Activated CD8-positive, alpha-beta memory T cell treated with anti-CD3 and anti-CD28 coated beads, Interleukin-2, amount 10 ng/mL, durations not matched to agents 7 days and 5 days (primary cell): ENCODE measurements at places on chromosomes 1 and 21. TPM values are rescaled to one million over a fixed set of nuclear protein-coding genes. Genes with fewer than 3 reads are reported as not detected.
A peak's percentile ranks its signal among the peaks of the same experiment; 100 is the strongest.

CELA2A gene
- not detected for total RNA-seq

- no peak overlapping the region for H3K27ac ChIP-seq
- no peaks in the 10 kb centered on the region for H3K4me1 ChIP-seq
- no peaks in the 10 kb centered on the region for H3K36me3 ChIP-seq
- H3K4me3 ChIP-seq, result no peak overlapping the region
- H3K27me3 ChIP-seq, result peaks cover 18% of the 10 kb centered on the region
Observed at GRCh38 chr1:156394082-156394481, 25.1 kb downstream of the RHBG start.

OR6F1 gene
- not detected for total RNA-seq

- H3K27ac ChIP-seq, result peak overlapping the region; percentile 63
- no peak overlapping the region for H3K4me3 ChIP-seq
- peaks cover 15% of the 10 kb centered on the region for H3K4me1 ChIP-seq
- peaks cover 75% of the 10 kb centered on the region for H3K36me3 ChIP-seq
Observed at GRCh38 chr1:44757420-44757819, 17.8 kb downstream of the KIF2C start.

DNA sequence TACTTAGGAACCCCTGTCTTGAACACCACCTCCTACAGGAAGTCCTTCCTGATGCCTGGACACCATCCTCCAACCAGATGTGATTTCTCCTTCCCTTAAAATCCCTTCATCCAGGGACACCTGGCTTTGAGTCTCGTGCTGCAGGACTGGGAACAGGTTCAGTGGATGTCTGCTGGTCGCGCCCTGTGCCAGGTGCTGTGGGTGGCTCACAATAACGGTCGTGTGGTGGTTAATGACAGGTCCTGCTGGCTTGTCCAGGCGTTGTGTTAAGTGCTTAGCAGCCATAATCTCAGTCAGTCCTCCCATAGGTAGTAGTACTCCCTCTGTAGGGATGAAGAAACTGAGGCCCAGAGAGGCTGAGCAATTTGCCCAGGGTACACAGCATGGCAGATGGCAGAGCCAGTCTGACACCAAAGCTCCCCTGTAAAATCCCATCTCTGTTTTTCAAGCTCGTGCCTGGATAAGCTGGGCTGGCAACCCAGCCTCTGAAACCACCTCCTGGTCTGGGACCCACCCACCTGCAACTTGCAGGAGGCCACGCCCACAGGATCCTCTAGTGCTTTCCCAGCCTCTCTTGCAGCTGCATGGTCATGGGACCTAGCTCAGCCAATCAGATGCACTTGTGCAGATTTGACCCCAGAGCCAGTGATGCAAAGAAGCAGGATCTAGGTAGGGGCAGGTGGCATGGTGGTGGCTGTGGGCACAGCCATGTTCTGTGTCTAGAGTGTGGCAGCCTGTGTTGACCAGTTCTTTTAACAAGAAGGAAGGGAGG, 106.0 kb upstream of the IFFO2 start:
- no peak overlapping the region for H3K27ac ChIP-seq
- H3K4me3 ChIP-seq, result no peak overlapping the region
- peaks cover 2% of the 10 kb centered on the region for H3K27me3 ChIP-seq
- no peak for DNase-seq
- peaks cover 2% of the 10 kb centered on the region for H3K4me1 ChIP-seq

DTL gene
- total RNA-seq, result 86.2 TPM

DNA sequence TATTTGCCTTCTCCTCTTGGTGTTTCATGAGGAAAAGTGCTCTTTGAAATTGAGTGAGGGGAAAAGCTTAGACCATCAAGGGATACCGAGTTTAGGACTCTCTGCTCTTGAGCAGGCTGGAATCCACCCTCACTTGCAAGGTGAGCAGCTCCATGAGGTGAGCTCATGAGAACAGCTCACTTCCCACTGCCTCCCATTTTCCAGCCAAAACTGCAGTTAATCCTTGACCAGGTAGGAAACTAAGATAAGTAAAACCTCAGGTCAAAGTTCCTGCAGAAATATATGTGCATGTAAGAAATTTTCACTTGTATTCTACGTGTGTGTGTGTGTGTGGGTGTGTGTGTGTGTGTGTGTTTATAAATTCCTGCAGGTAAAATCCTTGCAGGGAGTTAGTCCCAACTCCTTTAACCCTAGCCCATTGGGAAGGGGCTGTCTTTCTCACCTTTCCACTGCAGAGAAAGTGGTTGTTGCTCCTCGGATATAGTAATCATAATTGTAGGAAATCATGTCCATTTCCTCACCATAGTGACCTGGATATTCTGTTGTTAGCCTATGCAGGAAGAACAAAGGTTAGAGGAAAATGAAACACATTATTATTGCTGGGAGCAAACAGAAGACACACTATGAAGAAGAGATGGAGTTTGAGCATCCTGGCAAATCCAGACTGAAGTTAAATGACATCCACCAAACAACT, 28.3 kb downstream of the DPT start:
- H3K4me1 ChIP-seq, result no peaks in the 10 kb centered on the region
- H3K27ac ChIP-seq, result no peak overlapping the region
- H3K36me3 ChIP-seq, result no peaks in the 10 kb centered on the region
- peaks cover 12% of the 10 kb centered on the region for H3K27me3 ChIP-seq
- no peak overlapping the region for H3K4me3 ChIP-seq
- no peak for DNase-seq

DNA sequence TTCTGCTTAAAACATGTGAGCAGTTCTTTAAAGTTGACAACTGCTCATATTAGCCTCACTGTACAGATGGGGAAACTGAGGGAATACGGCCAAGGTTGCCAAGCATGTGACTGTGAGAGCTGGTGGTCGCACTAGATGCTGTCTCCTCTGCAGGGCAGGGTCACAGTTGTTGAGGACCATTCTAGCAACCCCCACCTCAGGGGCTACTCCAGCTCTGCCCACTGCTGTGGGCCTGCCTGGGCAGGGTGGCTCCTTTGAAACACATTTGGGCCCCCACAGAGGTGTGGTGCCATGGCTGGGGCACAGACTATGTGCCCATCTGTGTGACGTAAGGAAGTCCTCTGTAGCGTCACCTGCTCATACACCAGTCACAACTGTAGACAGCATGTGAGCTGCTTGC, 779 bp downstream of the THEM5 start:
- H3K27ac ChIP-seq, result no peak overlapping the region
- H3K27me3 ChIP-seq, result no peaks in the 10 kb centered on the region
- no peak overlapping the region for H3K4me3 ChIP-seq
- H3K4me1 ChIP-seq, result peaks cover 22% of the 10 kb centered on the region

DNA sequence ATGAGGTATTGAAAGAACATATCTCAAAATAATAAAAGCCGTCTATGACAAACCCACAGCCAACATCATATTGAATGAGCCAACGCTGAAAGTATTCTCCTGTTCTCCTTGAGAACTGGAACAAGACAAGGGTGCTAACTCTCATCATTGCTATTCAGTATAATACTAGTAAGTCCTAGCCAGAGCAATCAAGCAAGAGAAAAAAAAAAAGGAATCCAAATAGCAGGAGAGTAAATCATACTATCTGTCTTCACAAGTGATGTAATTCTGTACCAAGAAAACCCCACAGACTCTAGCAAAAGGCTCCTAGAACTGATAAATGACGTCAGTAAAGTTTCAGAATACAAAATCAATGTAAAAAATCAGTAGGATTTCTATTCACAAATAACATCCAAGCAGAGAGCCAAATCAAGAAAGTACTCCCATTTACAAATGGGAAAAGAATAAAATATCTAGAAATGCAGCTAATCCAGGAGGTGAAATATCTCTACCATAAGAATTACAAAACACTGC, 1632.8 kb downstream of the NCAM2 start:
- H3K4me1 ChIP-seq, result no peaks in the 10 kb centered on the region
- H3K36me3 ChIP-seq, result no peaks in the 10 kb centered on the region
- no peaks in the 10 kb centered on the region for H3K27me3 ChIP-seq
- H3K27ac ChIP-seq, result no peak overlapping the region
- no peak for DNase-seq

DNA sequence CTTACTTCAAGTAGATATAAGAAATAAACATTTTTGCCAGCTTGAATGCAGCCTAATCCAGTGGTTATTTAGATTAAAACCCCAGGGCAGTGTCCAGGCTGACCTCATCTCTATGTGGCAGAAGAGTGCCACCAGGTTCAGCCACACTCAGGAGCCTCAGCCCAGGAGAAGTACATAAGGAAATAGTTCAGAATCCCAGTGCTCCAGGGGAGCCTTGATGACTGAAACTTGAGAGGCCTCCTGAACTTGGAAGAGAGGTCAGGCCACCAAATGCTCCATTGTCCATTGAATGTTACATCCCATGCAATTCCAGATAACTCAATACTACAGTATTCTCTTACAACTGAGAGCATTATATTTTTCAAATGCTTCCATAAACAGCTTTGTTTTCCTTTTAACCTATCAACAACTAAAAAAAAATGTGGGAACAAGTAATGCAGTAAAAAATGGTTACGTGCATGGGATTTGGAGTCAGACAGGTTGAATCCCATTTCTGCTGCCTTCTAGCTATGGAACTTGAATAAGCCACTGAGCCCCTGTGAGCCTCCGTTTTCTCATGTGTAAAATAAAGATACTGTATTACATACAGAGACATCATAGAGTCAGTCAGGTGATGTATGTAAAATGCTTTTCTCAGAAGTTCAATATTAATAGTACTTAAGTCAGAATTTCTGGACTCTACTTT, 248.0 kb downstream of the PLPP3 start:
- H3K4me1 ChIP-seq, result peaks cover 5% of the 10 kb centered on the region
- no peaks in the 10 kb centered on the region for H3K36me3 ChIP-seq
- no peaks in the 10 kb centered on the region for H3K27me3 ChIP-seq
- no peak overlapping the region for H3K27ac ChIP-seq

DNA sequence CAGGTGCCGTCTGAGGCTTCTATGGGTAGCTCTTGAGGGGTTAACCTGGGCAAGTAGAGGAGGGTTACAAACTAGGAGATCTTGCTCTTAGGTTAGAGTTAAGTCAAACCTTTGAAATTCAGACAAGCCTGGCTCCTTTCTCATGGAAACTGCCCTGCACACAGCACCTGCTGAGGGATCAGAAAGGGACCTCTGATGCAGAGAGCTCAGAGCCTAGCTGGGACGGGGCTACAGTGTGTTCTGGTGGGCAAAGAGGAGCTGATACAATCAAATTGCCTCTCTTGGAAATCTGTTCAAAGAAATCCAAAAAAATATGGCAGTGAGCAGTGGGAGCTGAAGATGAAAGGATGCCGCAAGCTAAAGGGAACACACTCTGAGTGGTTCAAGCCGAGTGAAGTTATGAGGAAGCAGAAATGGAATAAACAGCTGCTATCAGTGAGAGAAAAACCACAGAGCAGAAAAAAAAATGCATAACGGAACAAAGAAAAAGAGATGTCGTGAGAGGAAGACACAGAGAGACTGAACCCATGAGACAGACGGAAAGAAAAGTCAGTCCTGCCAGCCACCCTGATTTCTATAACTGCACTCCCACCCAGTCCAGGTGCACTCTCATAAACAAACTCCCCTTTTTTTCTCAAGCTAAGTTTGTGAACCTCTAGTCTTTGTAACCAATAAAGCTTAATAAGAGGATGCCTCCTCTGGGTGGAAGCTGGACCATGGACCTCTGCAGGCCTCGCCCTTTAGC, 26.6 kb downstream of the PAFAH2 start:
- no peaks in the 10 kb centered on the region for H3K27me3 ChIP-seq
- H3K4me1 ChIP-seq, result peaks cover 13% of the 10 kb centered on the region
- DNase-seq, result no peak
- no peak overlapping the region for H3K4me3 ChIP-seq
- H3K36me3 ChIP-seq, result peaks cover 28% of the 10 kb centered on the region

DNA sequence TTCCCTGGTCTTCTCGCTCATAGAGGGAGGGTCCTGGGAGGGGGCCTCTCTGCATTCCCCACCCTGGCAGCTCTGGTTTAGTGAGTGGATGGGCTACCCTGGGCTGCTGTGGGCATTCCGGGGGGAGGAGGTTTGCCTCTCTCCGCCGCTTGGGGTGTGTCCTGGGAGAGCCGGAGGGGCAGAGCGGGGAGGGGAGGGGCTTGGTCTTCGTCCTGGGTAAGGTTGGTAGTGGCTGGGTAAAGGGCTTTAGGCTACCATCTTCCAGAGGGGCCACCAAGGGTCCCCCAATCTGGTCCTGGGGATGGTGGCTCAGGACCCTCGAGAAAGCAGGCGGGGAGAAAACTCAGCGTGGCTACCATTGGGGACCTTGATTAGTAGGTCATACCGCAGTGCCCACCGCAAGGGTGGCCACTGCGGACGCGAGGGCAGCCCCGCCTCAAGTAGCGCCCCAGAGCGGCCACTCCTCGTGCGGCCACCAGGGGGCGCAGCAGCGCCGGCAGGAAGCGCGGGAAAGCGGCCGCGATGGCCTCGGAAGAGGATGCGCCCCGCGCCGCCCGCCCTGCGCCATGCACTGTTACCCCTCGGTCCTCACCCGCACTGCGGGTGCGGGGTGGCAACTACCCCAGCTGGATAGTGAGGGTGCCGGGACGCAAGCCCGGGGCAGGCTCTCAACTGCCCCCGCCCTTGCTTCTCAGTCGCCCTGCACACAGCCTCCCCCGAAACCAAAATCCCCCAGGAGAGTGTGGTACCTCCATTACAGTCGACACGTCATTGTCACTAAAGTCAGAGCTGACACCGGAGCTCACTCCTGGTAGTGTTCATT, 44.1 kb upstream of the SLC25A33 start:
- H3K27me3 ChIP-seq, result peaks cover 33% of the 10 kb centered on the region
- peaks cover 10% of the 10 kb centered on the region for H3K4me1 ChIP-seq
- DNase-seq, result peak; percentile 73
- peak overlapping the region; percentile 49 for H3K27ac ChIP-seq

DNA sequence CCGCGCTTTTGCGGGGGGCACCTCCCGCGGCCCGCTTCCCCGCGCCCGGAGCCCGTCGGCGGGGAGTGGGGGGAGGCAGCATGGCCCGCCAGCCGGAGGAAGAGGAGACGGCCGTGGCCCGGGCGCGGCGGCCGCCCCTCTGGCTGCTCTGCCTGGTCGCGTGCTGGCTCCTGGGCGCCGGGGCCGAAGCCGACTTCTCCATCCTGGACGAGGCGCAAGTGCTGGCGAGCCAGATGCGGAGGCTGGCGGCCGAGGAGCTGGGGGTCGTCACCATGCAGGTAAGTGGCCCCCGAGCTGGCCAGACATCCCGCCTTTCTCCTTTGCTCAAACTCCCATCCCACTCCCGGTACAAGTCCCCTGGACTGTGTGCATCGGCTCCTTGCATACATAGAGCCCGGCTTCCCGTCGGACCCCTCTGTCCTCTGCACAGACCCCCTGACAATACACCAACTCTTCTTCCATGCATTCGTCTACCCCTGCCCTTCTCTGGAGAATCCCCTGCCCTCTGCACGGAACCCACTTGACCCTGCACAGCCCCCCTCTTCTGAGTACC, 812 bp downstream of the CACHD1 start:
- peaks cover 58% of the 10 kb centered on the region for H3K27me3 ChIP-seq
- H3K4me3 ChIP-seq, result peak overlapping the region; percentile 60
- H3K36me3 ChIP-seq, result no peaks in the 10 kb centered on the region
- H3K27ac ChIP-seq, result no peak overlapping the region

CD164L2 gene
- not detected for total RNA-seq

DNA sequence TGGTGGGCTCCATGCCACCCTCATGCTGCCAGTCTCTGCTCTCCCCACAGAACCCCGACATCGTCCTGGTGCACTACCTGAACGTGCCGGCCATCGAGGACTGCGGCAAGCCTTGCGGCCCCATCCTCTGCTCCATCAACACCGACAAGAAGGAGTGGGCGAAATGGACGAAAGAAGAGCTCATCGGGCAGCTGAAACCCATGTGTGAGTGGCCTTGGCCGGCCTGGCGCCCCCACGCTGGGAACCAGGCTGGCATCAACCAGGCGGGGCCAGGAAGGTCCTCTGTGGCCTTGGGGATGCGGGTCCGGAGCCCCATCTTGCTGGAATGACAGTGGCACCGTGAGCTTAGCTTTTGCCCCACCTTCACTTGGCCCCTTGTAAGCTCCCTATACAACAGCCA, 130.7 kb upstream of the VAMP3 start:
- H3K4me1 ChIP-seq, result no peaks in the 10 kb centered on the region
- no peak overlapping the region for H3K27ac ChIP-seq
- no peak for DNase-seq
- no peaks in the 10 kb centered on the region for H3K36me3 ChIP-seq
- H3K27me3 ChIP-seq, result no peaks in the 10 kb centered on the region
